Osteoblast (primary cell): ENCODE measurements at places on chromosomes 2 and 18. TPM values are rescaled to one million over a fixed set of nuclear protein-coding genes. Genes with fewer than 3 reads are reported as not detected.

UGT1A10 gene
- not detected in 2 replicates for total RNA-seq

FBXO48 gene
- 0.72 and 0.88 TPM in 2 replicates for total RNA-seq

BMP10 gene
- total RNA-seq: not detected in 2 replicates

ALLC gene
- not detected in 2 replicates for total RNA-seq

CSRNP3 gene
- 1.4 and 2.7 TPM in 2 replicates for total RNA-seq

IKZF2 gene
- 10.3 and 11.9 TPM in 2 replicates for total RNA-seq

CAPN13 gene
- not detected in 2 replicates for total RNA-seq

GCA gene
- total RNA-seq: 3.3 and 3.8 TPM in 2 replicates

SEPTIN10 gene
- total RNA-seq: 101 and 107 TPM in 2 replicates

KCNIP3 gene
- total RNA-seq: under 0.01 and 0.29 TPM in 2 replicates

TMEM247 gene
- total RNA-seq: not detected in 2 replicates

AQP12A gene
- total RNA-seq: not detected in 2 replicates

DNA sequence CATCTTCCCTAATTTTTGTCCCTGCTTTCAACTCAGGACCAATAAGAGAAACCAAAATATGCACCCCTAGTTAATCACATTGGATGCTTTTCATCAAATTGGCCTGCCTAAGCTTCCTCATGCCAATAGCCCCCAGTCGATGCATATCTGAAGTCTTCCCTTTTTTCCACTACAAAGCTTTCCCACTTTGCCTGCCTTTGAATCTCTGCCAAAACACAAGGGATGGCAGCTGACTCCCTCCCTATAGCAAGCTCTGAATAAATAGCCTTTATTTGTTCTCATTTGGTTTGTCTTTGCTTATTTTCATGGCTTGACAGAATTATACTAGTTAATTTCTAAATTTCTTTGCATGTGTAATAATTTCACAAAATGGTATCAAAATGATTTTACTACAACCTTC lies 621.2 kb downstream of the MBD2 start:
- DNase-seq: no peak

GRCh38 chr2:54030396-54030741 lies 59.6 kb upstream of the PSME4 start:
- no peak for DNase-seq

DNA sequence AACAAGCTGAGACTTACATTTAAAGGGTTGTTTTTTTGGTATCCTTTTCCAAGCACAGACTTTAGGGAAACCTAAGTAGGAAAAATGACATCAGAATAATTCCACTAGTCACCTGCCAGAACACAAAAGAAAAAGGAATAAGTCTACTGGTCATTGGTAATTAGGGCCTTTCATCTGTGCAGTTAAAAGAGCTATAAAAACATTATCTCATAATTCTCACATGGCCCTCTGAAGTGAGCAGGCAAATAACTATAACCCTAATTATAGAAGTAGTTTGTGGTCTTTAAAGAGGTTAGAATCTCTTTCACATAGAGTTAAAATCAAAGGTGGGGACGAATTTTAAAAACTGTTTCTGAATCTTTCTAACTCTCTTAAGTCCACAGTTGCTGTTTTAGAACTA lies 111.1 kb upstream of the B3GNT2 start:
- DNase-seq: no peak

- no peak for DNase-seq
Observed at GRCh38 chr2:225993430-225993829, 593.9 kb downstream of the NYAP2 start.

DNA sequence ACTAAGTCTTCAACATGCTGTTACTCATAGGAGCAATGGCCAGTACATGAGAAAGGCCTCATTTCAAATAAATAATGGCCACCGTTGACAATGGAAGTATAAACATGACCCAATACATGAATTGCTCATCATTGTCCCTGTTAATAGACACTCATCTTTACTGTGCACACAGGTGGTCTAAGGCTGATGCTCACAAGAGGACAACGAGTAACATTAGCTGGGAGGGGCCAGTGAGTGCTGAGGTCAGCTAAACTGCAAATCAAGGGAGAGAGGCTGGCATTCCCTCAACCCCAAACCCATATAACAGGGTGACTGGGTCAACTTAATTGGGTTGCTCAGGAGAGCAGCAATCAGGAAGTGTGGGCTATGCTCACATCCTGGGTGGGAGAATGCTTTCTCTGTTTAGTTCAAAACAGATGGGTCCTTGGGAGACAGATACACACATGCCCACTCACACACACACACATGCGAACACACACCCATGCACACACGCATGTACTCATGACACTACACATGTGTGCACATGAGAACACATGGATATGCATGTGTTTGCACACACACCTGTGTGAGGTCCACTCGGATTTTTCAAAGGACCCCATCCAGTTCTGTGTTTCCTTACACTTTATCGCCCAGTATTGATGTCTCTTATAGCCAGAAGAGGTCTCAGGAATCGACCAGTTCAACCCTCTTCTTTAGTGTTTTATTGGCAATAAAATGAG lies 172.0 kb downstream of the INHBB start:
- no peak for DNase-seq

- no peak for DNase-seq
Observed at GRCh38 chr2:134241911-134242310, 12.0 kb upstream of the MGAT5 start.

DNA sequence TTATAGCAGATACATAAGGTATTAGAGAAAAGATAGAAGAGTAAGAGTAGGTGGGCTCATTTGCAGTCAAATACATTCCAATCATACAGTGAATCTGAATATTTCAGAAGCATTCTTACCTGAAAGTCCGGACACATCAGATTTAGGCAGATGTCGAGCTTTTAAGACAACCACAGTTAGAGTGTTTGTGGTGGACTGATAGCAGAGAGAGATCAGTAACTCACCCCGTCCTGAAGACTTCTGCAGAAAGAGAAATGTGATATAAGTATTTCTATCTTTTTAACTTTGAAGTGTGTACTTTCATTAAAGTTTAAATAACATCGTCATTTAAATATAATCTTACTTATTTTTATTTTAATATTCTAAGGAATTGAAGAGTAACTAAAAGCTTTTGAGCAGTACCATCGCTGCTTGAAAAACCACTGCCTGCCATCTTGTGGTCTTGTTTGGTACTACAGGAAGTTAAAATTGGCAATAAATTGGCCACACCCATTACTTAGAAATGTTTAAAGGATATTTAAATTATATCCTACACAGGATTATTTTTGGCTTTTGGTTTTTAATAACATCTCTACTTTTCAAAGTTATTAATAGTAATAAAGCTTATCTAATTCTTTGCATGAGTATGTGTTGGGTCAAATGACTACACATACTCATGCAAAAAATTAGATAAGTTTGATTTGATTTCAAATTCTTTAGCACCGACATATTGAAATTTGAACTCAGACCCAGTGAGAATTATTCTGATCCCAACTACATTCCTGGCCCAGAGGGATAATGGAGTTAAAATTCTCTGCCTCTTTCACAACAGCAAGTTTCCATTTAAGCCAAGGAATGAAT lies 5.5 kb downstream of the SYT4 start:
- DNase-seq: no peak

DNA sequence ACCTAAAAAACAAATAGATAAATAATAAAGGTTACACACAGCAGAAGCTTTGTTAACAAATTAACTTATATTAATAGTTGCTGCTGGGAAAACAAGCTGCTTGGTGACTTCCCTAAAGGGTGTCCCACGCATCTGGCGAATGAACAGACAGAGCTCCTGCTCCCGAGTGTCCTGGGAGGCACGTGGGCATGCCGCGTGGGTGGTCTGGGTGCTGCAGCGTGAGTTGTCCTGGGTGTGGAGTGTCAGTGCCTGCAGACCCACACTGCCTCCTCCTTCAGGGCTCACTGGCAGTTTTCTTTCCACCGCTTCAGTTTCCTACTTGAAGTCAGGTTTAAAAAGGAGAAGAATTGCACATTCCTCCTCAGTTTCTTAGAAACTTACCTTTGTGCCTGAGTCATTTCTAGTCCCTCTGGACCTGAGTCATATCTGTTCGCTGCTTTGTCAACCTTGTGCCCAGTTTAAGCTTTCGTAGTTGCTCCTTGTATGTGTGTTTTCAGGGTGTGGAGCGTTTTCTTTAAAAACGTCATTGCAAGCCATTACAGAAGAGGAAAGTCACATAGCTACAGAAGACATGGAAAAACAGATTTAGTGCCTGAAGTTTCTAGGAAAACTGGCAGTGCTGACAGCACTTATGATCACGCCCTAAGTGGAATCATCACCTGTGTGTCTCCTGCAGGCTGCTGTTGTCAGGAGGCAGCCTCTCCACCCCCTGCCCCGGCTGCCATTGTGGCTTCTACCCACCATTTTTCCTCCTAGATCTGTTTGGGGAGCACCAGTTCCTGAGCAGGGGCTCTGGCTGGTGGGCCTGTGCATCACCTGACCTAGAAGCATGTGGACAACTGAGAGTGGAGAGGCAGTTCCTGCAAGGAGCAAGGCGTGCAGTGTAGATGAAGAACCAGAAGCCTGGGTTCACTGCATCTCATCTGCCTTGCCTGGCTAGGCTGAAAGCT lies 24.5 kb downstream of the IMPA2 start:
- peak; percentile 87 for DNase-seq

- no peak for DNase-seq
Observed at GRCh38 chr18:26432651-26433424, 115.5 kb downstream of the KCTD1 start.

- peak; percentile 54 for DNase-seq
Observed at GRCh38 chr2:20349513-20349921, 1.1 kb downstream of the PUM2 start.

- DNase-seq: peak; percentile 87
Observed at GRCh38 chr2:143426296-143426695, 297.1 kb downstream of the ARHGAP15 start.

- no peak for DNase-seq
Observed at GRCh38 chr2:241109210-241110088, 7.4 kb upstream of the MTERF4 start.

GRCh38 chr2:64230540-64230939 lies 86.3 kb upstream of the PELI1 start:
- no peak for DNase-seq

GRCh38 chr2:228600265-228600664 lies 418.8 kb upstream of the SPHKAP start:
- DNase-seq: peak; percentile 90

GRCh38 chr2:84805250-84805958 lies 75.5 kb downstream of the TRABD2A start:
- no peak for DNase-seq

DNA sequence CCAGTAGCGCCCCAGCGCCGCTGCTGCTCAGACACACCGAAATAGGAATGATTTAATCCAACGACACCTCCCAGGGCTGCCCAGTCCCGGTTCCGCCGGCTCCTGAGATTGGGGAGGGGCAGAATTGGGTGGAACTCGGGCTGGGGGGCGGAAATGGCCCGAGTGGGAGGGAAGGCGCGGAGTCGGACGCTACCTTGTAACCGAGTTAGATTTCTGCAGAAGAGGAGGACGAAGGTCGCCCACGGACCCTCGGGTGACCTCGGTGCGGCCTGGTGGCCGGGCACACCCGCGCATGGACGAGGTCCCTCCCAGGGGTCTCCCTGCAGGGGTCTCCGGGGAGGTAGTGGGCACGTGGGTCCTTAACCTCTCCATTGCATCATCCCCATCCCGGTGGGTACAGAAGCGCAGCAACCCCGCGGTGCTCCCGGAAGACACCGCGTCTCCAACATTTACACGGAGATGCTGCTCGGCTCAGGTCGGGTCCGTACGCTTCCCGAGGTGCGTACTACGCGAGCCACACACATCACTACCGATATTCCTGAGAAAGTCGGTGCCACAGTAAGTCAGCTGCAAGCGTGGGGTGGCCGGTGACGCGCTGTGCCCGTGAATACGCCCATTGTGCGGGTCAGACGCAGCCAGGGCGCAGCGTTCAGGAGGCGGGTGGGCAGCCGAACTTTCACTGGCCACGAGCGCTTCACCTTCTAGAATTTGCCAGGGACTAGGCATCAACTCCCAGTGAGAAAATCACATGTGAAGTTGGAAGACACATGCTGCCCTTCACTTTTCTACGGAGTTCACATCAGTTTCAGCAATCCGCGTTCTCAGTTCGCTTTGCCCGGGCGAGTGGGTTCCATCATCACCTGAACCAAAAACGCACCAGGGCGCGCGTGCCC lies 3.0 kb downstream of the ZNF516 start:
- peak; percentile 91 for DNase-seq

GRCh38 chr2:215668378-215668775 lies 232.5 kb upstream of the FN1 start:
- no peak for DNase-seq

- no peak for DNase-seq
Observed at GRCh38 chr18:49319590-49319989, 140.9 kb downstream of the DYM start.

GRCh38 chr18:61589053-61589723 lies 256.0 kb downstream of the CDH20 start:
- no peak for DNase-seq

GRCh38 chr18:995629-996028 lies 91.0 kb downstream of the ADCYAP1 start:
- DNase-seq: peak; percentile 43

DNA sequence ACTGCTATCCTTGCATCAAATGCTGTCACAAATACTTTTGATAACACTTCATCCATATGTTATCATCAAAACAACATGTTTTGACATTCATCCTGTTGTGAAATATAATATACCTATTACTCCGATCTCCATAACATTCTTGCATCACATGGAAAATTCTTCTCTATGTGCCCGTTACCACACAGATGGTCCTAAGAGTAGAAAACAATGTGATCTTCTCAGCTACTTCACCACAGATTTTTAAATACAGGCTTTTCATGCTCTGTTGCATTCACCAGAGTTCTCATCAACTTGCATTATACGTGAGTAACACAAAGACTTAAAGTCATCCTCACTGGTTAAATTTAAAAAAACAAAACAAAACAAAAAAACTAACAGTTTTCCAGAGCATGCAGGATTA lies 1603.3 kb upstream of the ZEB2 start:
- DNase-seq: no peak

- peak; percentile 99 for DNase-seq
Observed at GRCh38 chr2:240624950-240625621, at the start of gene GPR35. TSS of gene GPR35 (plus strand) at chr2:240625480. CDS start at chr2:240629953, 4,473 bp downstream.

DNA sequence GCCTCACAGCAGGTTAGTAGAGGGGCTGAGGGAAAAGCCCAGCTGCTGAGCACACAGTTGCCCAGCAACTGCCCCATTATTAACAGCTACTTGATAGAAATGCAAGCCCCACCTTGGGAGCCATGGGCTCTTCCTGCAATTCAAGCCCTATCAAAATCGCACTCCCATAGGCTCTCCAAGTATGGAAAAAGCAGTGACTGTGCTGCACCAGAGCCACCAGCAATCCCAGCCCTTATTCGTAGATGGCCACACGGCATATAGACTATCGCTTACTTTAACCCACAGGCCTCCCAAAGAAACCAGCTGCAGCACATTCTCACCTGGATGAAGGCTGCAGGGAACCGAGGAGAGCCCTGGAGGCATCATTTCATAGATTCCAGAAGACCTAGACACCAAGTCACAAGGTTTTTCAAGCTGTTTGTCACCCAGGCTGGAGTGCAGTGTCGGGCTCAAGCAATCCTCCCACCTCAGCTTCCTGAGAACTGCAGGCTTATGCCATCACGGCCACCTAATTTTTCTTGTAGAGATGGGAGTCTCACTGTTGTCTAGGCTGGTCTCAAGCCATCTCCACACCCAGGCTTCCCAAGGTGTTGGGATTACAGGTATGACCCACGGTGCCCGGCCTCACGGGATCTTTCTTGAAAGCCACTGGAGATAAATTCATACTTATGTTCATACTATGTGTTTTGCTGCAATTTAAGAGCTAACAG lies 11.3 kb downstream of the NCL start:
- DNase-seq: no peak
